ENCODE measurements at places on chromosomes 2 and 18. TPM values are rescaled to one million over a fixed set of nuclear protein-coding genes. Genes with fewer than 3 reads are reported as not detected.

DNA sequence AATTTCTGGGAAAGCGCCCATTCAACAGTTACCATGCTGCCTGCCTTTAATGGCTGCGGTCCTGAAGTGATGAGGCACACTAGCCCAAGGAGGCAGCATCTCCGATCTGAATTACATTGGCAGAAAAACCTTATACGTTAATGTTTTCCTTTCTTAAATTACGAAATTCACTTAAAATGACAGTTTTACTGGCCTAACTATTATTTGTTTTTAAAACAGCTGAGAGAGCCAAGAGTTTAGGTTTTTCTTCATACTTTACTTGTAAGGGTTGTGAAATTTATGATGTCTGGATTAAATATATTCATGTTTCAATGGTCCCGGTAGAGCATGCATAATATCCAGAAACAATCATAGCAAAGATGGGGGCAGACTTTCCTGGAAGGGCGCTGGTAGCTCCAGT, 115.2 kb upstream of the REV1 start:
- DNase-seq: no peak

BCL11A gene
- total RNA-seq: under 0.01 TPM

GRCh38 chr2:236774171-236774570, 204.5 kb downstream of the ACKR3 start:
- DNase-seq: no peak

PRKCE gene
- total RNA-seq: 19.0 TPM

AMER3 gene
- total RNA-seq: not detected

DNA sequence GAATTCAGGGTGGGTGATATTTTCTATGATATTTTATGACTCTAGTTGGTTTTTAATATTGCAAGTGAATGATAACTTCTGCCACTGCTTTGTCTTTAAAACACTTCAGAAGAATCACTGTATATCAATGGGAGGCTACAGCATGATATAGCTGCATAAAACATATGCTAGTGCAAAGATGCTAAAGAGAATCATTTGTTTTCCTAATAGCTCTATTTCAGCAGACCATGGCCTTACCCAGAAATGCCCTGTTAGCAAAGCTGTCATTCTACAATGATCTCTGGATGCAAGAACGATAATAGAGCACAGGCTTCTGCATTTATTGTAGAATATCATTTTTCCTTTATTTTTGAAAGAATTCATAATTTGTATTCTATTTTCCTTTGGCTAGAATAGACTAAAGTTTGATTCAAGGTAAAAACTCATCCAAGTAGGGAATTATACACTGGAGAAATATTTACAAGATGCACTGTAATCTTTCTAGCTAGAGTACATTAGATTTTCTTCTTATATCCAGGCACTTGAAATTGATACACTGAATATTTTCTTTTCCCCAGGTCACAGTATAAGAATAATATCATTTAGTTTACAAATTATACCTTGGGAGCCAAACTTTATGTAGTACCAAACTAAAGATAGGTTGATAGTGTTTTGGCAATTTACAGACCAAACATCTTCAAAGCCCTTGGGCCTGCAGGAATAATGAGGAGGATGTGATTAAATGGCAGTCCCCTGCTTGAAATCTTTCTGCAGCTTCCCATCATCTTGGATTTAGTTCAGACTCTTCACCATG, 252.6 kb upstream of the LINC00305 start:
- no peak for DNase-seq

DNA sequence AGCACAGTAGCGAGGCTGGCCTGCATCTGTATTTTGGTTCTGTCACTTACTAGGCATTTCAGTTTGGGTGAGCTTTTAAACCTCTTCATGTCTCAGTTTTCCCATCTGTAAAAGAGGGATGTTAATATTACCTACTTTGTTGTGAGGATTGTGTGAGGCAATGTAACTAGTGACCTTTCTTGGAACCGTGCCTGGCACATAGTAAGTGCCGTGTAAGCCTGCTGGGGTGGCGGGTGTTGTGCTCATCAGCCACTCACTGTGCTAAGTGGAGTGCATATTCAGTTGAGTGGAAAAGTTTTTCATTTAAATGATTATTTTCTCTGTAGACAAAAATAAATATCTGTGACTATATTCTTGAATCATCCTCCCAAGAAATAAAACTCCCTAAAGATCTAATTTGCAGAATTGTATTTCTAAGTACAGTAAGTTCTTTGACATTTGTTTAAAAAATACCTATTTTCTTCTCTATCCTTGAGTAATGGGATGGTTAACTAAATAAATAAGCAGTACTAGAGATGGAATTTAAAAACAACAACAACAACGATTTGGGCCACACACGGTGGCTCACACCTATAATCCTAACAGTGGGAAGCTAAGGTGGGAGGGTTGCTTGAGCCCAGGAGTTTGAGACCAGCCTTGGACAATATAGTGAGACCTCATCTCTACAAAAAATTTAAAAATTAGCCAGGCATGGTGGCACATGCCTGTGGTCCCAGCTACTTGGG, 56.7 kb downstream of the MALT1 start:
- peak; percentile 27 for DNase-seq

- no peak for DNase-seq
Measured at GRCh38 chr18:12106471-12106870, 12.8 kb downstream of the ANKRD62 start.

SLC30A3 gene
- under 0.01 TPM for total RNA-seq

DNA sequence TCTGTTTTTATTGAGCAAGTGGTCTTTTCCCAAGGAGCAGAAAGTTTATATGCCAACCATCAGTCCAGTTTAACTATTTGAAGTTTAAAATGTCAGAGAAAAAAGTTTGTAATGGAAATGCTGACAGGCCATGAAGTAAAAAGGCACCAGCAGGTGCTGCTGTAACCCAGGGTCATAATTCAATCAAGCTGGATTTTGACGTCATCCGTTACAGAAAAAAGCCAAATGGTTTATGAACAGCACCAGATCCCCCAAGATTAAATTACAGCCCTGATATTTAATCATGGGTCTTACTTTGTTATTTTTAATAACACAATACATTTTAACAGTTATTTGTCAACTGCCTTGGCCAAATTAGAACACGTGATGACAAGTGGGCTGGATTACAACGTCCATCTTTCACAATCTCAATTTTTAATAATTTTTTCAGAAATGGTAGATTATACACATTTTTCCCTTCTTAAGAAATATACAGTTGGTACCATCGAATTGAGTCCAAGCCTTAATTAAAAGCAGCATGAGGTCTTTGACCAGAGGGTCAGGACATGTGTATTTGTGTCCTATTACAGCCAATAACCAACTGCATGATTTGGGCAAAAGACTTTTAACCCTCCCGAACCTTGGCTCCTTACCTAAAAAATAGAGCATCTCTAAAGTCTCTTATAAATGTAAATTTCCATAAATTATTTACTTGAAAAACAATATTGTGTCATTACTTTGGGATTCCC, 10.0 kb downstream of the TCF4 start:
- DNase-seq: no peak

DNA sequence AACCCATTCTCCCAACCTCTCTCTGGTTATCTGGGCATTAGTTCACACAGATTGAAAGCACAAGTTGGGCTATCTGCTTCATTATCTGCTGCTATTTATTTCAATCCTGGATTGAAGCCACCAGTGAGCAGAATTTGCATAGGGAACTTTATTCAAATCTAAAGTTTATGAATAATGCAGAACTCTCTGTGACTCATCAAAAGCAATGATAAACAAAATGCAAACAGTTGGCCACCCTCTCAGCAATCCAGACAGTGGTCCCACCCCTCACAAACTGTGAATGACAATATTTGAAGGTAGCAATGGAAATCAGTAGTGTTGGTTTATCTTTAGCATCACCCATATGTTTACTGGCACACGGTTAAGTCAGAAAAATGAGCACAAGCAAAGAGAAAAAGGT, 106.8 kb upstream of the TMEM178A start:
- DNase-seq: no peak

- DNase-seq: peak; percentile 34
Measured at GRCh38 chr18:7158216-7158615, 40.6 kb upstream of the LAMA1 start.

- peak; percentile 27 for DNase-seq
Measured at GRCh38 chr18:23099621-23100020, 35.7 kb upstream of the CABLES1 start.

- no peak for DNase-seq
Measured at GRCh38 chr18:44013871-44014270, 666.8 kb upstream of the SETBP1 start.

- no peak for DNase-seq
Measured at GRCh38 chr2:207230261-207231105, 64.7 kb upstream of the KLF7 start.

CBLN2 gene
- not detected for total RNA-seq

- DNase-seq: no peak
Measured at GRCh38 chr2:217183471-217183870, 323.6 kb upstream of the TNP1 start.

TUBA4B gene
- not detected for total RNA-seq

GRCh38 chr2:226215902-226216503, 583.6 kb downstream of the IRS1 start:
- DNase-seq: peak; percentile 43

GRCh38 chr2:38615237-38615636, 12.5 kb upstream of the HNRNPLL start:
- peak; percentile 79 for DNase-seq

GREB1L gene
- total RNA-seq: 0.26 TPM

- peak; percentile 39 for DNase-seq
Measured at GRCh38 chr18:25057491-25058050, 294.4 kb downstream of the ZNF521 start.

DNA sequence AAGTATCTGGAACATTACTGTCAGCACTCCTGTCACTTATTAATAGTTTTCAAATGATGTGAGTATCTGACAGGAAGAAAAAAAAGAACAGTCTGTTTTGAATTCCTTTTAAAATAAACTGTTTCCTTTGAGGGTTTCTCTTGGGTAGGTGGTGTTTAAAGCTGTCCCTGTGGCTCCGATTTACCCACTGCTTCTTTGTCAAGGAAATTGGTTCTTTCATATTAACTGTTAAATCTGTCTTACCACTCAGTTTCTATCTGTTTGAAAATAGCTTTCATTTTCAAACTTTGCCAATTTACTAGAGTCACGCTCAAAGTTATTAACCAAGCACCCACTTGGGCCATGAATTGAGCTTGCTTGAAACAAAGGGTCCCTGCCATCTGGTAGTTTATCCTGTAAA, 614.6 kb upstream of the NXPH2 start:
- no peak for DNase-seq

TPO gene
- total RNA-seq: not detected

DNA sequence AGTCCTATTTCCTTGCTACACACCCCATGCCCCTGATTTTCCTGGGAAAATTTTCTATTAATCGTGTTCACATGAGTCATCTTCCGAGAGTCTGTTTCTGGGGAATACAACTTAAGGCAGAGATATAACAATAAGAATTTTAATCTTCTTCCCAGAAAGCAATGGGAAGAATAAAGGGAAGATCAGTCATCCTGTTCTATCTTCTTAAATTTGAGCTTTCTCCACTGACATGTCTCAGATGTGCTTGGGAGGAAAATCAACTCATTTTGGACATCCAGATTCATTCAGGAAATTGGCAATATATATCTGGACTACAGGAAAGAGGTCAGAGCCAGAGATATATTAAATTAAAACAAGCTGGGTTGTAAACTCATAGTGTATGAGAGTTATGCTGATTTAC, 62.3 kb upstream of the SPAG16 start:
- DNase-seq: no peak

MYO7B gene
- total RNA-seq: under 0.01 TPM

MLPH gene
- 8.2 TPM for total RNA-seq

DNA sequence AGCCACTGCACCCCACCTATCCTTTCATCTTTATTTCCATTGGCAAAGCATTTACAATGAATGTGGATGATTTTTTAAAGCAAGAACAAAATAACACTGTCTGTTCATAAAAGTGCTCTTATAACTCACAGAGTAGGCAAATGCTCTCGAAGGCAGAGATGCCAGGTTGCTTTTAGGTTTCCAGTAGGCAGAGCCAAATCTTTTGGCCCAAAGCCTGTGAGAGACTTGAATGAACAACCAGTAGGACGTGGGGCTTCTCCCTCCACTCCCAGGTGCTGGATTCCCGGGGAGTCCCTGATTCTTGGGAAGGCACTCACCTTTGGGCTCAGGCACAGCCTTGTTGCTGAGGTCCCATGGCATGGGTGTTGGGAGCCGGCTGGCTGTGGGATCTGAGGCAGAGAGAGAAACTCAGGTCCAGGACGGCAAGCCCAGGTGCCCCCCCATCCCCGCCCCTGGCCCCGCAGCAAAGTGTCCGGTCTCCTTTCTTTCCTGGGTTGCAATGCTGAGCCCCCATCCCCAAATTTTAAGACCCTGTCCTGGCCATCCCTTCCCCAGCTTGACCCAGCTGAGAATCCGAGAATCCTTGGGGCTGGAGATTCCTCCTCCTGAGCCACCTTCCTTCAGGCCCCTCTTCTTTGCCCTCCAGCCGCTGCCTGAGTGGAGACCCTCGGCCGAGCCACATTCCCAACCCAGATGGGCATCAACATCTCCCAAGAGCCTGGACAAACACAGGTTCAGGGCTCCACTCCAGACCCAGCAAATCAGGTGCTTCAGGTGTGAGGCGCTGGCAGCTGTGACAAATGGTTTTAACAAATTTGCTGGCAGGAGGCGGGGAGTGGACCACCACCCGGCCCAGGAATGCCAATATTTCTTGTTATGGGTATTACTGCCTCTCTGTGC, 5.8 kb downstream of the NEURL3 start:
- no peak for DNase-seq

GKN1 gene
- not detected for total RNA-seq

DNA sequence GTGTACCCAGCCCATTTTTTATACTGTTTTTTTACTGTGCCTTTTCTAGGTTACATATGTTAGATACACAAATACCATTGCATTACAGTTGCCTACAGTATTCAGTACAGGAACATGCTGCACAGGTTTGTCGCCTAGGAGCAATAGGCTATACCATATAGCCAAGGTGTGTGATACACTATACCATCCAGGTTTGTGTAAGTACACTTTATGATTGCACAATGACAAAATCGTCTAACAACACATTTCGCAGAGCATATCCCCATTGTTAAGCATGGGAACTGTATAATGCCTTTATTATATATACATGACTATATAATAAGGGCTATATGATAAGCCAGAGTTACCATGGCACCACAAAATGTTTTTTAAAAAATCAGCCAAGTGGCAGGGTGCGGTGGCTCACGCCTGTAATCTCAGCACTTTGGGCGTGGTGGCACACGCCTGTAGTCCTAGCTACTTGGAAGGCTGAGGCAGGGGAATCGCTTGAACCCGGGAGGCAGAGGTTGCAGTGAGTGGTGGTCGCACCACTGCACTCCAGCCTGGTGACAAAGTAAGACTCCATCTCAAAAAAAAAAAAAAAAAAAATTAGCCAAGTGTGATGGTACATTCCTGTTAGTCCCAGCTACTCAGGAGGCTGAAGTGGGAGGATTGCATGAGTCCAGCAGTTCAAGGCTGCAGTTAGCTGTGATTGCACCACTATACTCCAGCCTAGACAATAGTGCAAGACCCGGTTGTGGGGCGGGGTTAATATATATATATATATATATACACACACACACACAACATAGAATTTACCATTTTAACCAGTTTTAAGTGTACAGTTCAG, 2.8 kb upstream of the CENPA start:
- no peak for DNase-seq

AFF3 gene
- 0.50 TPM for total RNA-seq

DNA sequence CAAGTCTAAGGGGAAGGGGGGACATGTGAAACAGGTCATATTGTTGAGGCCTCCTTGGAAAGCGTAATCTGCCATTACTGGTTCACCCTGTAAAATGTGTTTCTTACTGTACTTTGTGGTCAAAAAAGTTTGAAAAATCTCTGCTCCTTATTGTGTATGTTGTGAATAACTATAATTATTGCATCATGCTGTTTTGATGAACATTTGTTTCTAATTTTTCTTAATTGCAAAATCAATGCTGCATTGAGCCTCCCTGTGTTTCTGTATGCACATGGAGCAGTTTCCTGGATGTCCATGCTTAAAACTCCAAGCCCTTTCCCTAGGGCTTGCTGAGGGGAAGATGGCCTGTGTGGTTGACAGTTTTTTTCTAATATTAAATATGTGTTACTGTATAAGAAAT, 158.6 kb downstream of the RNF144A start:
- DNase-seq: no peak

Data from fibroblast of lung (primary cell).